ENCODE measurements at places on chromosomes 4 and X.
A peak's percentile ranks its signal among the peaks of the same experiment; 100 is the strongest.

DNA sequence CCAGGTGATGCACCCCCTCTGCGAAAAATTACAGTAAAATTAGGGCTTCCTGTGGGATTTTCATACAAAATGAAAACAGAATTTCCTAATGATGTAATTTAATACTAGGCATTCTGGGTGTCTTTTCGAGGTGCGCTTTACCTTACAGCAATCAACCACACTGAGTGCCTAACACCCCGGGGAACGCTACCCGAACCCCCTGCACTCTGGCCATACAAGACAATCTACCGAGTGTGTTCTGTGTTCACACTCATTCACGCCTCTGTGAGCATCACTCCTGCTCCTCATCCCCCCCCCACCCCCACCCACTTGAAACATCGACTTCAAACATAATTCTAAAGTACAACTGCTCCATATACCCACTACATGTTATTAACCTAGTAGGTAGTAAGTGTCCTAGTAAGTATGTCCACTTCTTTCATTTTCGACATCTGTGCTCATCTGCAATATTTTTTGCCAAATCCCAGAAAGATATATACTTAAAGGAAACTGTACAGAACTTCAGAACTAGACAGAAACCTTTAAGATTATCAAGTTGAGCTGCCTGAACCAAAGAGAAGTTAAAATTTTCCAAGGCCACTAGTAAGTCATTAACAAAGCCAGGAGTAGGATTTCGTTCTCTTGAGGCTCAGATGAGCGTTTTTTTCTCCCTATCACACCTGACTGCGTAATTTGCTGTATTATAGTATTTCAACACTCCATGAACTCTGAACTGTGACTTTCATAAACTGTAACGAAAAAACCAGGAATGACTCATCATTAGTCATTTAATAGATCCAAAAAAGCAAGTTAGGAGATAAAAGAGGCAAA is 80.0 kb downstream of the FAT1 start:
- no peak for DNase-seq

DNA sequence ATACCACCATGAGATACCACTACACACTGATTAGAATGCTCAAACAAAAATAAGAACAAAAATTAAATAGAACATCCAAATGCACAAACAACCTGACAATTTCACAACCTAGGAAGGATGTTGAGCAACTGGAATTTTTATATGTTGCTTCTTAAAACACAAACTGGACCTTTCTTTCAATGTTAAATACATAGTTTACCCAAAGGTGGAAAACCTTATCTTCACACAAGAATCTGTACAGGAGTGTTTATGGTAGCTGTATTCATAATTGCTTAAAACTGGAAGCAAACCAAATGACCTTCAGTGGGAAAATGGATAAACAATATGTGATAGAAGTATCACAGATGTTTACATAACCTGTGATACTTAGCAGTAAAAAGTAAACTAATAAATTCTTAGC is 573.8 kb downstream of the MAGEB5 start:
- DNase-seq: no peak

GRCh38 chr4:28966982-28967381 is 1753.2 kb upstream of the PCDH7 start:
- DNase-seq: no peak

- DNase-seq: no peak
These were observed 28.2 kb upstream of the SPARCL1 start for GRCh38 chr4:87557348-87557747.

- DNase-seq: no peak
These were observed 1056.3 kb upstream of the IGFBP7 start for GRCh38 chr4:58166490-58166889.

- no peak for DNase-seq
These were observed 41.6 kb upstream of the EDA2R start for GRCh38 chrX:66680451-66680850.

DNA sequence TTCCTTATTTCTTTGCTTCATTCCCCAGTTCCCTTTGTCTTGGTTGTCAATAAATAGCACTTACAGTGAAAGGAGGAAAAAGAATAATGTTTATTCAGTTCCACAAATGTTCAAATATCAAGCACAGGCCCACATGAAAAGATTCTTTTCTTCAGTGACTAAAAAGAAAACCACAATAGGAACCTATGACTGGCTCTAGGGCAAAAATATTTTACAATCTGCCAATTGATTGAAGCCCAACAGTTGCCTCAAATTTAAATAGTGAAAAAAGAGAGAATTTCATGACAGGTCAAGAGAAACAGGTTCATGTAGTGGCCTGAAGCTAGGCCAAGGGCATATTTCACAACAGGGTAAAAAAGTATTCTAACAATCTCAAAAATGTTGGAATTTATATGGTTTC is 553.8 kb downstream of the CENPC start:
- no peak for DNase-seq

GRCh38 chrX:38848671-38849455 is 47.6 kb downstream of the MID1IP1 start:
- DNase-seq: no peak

DNA sequence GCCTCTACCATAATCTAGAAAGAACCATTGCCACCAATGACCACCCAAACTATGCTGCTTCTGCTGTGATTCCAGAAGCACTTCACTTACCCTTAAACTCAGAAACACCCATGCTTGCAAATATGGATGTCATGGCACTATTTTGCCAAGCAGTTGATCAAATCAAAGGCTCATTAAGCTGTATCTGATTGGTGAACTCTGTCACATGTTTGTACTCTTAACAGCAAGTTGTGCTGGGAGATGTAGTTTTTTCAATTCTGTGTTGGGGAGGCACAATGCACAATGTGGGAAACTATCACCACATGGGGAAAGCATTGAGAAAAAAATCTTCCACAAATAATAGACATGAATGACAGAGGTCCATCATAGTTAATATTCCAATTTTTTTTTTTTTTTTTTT is 19.2 kb upstream of the SPCS3 start:
- no peak for DNase-seq

DNA sequence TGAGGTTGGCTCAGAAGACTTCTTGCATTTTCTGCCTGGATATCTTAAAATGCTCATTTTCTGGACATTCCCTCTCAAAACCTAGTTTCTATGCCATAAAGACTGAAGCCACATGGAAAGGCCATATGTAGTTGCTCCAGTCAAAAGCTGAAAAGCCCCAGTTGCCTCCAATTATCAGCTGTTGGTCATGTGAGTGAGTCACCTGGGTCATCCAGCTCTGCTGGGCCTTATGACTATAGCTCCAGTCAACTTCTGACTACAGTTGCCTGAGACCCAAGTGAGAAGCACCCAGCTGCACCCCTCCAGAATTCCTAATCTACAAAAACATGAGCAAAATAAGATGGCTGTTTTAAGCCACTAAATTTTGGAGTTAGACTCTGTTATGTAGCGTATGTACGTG is 41.9 kb downstream of the HELQ start:
- DNase-seq: no peak

GRCh38 chr4:10096201-10096977 is 20.2 kb downstream of the WDR1 start:
- DNase-seq: peak; percentile 91

- no peak for DNase-seq
These were observed 94.2 kb downstream of the CXCL13 start for GRCh38 chr4:77699731-77700210.

- no peak for DNase-seq
These were observed 4.8 kb downstream of the THOC2 start for GRCh38 chrX:123728016-123728415.

DNA sequence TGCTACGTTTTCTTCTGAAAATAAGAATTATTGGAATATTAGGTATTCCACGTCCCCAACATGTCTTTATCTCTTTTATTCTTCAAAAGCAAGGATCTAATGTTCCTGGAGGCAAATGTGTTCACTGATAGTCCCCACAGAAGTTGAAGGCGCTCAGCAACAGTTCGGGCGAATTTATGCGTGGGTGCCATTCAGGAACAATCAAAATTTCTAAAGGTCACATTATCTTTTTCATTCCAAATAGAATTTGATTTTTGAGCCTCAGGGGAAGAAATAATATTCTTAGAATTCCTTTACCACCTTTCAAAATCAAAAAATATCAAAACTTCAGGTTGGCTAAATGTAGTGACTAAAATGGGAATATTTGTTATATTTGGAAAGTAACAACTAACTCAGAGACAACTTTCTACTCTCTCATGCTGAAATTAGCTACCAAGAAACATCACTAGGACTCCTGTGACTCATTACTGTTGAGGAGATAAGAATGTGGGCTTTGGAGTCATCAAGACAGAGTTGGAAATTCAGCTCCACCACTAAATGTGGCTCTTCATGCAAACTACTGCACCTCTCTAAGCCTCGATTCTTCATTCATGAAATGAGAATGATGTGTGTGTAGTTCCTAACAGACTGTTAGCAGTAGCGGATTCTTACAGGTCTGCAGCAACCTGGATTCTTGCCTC is 72.3 kb upstream of the KIT start:
- DNase-seq: no peak

GRCh38 chrX:47234583-47234982 is 1.8 kb downstream of the USP11 start:
- DNase-seq: no peak

- no peak for DNase-seq
These were observed 647.0 kb upstream of the AADAT start for GRCh38 chr4:170736710-170737109.

GRCh38 chrX:115939636-115940160 is 230.8 kb upstream of the AGTR2 start:
- DNase-seq: no peak

DNA sequence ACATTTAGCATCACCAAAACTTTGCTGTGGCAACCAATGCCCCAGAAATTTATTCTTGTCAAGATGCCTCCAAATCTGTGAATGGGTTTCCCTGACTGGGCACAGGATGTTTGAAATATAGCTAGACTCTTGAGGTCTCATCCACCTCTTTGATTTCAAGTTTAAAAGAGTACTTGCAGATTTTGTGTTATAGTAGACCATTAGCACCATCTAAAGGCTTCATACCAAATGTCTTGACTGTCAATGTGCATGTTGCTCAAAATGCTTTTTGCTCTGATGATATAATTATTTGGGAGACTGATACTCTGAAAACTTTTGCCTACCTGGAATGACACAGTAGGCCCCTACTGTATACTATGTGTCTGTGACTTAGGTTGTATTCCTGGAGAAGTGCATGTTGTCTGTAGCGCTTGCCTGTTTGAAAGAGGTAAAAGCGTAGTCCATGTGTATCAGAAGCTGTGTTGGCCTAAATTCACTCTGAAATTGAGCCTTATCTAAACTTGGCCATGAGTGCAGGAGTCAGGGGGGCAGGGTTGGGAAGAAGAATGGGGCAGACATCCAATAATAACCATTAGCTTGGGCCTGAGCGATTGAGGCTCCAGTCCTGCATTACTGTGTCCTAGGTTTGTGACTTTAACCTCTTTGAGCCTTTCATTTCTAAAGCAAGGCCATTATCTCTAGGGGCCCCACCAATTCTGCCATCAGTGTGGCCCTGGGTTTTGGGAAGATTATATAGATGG is 33.8 kb downstream of the NDP start:
- DNase-seq: no peak

DNA sequence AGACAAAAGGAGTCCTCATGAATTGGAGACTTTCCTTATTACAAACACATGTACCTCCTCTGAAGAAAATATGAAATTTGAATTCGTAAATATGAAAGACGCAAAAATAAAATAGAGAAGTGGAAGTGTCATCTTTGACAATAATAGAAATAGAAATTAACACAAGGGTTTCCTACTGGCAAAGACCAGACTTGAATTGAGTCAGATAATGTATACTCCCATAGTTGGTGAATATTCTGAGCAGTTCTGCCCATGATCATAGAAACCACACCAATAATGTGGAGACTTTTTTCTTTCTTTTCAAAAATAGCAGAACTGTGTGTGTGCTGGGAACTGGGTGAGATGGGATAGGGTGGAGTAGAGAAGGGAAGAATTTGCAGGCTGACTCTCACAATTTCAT is 277.7 kb upstream of the TET2 start:
- DNase-seq: no peak

DNA sequence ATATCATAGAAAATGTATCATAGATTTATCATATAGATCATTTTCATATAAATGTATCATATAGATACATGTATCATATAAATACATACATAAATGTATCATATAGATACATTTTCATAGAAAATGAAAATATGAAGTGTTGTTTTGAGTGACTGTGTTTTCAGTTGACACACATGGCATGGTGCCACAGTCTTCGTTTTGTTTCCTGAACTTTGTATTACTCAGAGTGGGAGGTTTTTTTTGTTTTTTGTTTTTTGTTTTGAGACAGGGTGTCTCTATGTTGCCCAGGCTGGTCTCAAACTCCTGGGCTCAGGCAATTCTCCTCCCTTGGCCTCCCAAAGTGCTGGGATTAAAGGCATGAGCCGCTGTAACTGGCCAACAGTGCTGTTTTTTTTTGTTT is 3.9 kb downstream of the RBM10 start:
- no peak for DNase-seq

- DNase-seq: no peak
These were observed 26.6 kb upstream of the IRF2 start for GRCh38 chr4:184500748-184501589.

GRCh38 chr4:85476381-85476780 is 1.4 kb downstream of the ARHGAP24 start:
- no peak for DNase-seq

GRCh38 chr4:70712604-70713452 is 8.9 kb upstream of the RUFY3 start:
- DNase-seq: no peak

DNA sequence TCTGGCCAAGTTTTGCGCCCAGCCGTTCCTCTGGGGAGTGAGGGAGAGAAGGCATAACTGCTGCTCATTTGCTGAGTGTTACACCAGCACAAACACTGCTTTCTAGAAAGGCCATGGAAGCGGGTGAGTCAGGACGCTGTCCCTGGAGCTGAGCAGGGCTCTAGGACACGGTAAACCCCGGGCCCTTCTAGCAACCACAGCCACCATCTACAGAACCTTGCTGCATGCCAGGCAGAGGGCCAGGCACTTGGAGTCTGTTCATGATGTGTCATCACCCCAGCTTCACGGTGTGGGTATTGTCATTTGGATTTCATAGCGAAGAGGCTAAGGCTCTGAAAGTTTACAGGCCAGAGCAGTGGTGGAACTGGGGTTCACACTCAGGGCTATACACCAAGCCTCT is 31.8 kb upstream of the C4orf50 start:
- DNase-seq: no peak

- no peak for DNase-seq
These were observed 86.3 kb upstream of the CLDN34 start for GRCh38 chrX:9880870-9881269.

DNA sequence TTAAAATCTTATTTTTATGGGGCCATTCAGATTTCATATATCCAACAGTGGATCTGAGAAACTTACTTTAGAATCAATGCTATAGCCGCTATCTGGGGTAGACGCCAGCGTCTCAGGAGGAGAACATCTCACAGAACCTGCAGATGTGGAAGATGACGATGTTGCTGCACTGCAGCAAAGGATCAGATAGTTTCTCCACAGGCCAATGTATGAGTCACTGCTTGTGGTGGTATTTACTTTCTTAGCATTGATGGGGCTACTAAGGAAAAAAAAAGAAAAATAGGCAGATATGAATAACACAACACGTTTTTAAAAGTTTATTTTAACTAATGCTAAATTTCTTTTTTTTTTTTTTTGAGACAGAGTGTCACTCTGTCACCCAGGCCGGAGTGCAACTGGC is 85.9 kb downstream of the ZAR1 start:
- DNase-seq: no peak

GRCh38 chr4:16674082-16674481 is 224.4 kb downstream of the LDB2 start:
- DNase-seq: no peak
